ENCODE measurements at places on chromosomes 7 and 10.

DNA sequence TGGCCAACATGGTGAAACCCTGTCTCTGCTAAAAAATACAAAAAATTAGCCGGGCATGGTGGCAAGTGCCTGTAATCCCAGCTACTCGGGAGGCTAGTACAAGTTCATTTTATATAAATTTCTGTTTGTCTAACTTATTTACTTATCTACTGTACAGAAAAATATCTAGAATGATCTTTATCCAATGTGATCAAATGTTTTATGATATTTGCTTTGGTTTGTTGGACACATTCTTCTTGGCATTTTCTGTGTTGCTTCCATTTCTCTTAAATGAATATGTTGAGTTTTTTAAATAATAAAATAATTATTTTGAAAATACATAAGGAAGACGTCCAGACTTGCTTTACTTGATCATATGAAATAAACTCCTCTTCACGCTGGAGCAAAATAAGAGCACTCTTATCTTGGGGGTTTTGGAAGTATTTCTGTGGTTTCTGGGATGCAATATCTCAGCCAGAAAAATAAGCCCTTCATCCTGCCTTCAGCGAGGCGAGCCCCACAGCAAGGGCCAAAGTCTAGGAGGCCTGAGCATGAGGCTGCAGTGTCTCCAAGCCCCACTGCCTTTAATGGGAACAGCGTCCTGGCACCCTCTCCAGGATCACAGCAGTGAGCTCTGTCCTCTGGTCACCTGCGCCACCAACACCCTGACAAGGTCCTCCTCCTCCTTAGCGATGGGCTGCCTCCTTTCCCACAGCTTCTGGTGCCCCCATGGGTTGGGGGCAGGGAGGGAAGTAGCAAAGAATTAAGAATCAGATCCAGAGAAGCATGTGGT lies 480.2 kb downstream of the KCNMA1 start:
- DNase-seq, result no peak

DNA sequence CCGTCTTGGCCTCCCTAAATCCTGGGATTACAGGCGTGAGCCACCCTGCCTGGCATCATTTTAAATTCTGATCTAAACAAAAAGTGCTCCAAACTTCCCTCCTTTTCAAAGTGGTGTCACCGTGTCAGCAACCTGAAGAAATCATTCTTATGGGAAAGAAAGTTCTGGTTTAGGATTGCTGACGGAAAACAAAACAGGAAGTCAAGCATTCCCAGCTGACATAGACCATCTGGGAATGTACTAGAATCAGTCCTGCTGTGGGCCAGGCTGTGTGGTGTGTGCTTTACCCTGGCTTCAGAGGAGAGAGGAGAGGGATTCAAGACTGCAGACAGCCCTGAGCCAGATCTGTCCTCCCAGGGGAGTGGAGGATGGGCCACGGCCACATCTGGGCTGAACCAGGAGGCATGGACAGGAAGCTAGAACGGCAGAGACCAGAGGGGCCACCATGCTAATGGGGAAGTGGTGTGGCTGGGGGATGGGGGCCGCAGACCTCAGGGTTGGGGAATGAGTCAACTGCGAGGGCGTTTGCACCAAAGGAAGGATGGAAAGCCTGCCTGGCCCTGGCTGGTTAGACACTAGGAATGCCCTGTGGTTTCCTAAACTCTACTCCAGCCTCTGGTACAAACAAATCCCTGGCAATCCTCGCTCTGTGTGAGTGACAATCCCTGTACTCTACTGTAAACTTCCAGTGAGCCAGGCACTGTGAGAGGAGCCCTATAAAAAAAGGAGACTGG lies 16.7 kb upstream of the CLIP2 start:
- DNase-seq, result no peak

GRCh38 chr10:62016623-62017490 lies 115.4 kb downstream of the ARID5B start:
- no peak for DNase-seq

GRCh38 chr7:16317406-16317805 lies 103.9 kb downstream of the CRPPA start:
- DNase-seq, result no peak

DNA sequence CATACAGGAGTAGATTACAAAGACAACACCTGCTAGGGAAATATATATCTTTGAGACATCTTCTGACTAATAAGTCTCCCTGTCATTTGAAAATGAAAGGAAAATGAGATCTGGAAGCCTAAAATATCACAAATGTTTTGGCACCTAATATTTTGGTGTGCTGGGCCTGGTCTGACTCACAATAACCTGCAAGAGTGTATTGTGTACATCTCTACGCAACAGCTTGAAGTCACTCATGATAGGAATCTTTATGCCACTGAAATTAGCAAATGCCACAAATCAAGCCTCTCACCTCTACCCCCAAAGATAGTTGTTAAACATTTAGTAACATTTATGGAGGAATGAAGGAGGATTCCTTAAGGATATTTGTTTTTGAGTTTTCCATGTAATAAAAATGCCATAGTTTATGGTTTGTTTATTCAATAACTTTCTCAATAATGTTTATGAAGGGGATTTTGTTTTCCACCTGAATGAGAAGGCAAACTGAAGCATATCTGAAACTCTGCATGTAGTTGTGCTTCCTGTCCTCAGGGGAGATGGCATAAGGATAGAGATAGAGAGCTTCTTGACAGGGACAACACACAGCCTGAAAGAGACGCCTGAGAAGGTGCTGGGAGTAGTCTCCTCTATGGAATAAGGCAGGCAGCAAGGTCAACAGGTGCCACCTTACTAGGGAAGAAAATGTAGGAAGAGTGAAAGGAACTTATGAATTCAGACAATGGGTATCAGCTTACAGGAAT lies 197.4 kb downstream of the AHR start:
- DNase-seq, result no peak

DNA sequence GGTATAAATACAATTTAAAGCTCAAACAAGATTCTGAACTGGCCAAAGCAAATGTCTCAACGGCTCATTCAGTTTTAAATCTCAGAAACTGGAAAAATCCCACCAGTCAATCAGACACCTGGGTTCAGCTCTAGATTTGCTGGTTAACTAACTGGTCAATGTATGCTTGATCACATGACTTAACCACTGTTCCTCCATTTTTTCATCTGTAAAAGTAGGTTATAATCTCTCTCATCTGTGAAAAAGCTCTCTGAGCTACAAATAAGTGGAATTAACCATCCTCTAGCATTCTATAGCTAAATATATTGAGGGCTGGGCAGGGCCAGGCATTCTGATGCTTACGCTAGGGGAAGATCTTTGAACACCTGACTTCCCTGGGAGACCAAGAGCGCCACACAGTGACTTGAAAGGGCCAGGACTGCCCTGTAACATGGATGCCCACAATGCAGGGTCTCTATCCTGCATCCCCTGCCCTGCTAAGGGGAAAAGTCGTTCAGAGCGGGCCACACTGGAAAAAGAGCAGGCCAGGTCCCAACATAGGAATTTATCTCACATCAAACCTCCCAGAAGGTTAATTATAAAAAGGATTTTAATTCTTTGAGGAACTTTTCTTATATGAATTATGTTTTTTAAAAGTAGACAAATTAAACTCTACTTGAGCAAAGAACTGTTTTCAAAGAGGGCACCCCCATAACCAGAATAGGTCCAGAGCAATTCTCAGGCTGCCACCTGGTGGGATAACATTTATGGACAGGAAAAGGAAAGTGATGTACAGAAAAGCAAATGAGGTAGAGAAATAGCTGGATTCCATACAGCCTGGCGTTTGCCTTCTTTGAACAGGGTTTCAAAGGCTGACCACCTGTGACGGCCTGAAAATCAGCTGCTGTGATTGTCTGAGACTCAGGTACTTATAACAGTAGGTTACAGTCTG lies 1.8 kb downstream of the RP9 start:
- DNase-seq, result peak; percentile 27

DNA sequence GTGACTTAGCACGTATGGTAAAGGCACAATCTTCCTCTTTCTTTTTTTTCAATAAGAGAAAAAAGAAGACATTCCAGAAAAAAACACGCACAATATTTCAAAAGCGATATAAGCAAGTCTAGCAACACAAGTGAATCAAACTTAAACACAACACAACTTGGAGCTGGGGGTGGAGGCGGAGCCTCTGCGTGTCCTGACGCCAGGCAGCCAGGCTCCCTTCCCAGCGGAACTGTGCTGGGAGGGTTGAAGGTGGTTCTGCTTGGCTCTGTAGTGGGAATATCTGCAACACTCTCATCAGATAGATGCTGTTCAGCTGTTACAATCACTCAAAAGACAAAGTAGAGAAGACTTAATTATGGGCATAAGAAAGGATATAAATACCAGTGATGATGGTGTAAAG lies 211.4 kb downstream of the WDR37 start:
- DNase-seq, result no peak

GRCh38 chr10:58546722-58547445 lies 34.2 kb downstream of the BICC1 start:
- no peak for DNase-seq

DNA sequence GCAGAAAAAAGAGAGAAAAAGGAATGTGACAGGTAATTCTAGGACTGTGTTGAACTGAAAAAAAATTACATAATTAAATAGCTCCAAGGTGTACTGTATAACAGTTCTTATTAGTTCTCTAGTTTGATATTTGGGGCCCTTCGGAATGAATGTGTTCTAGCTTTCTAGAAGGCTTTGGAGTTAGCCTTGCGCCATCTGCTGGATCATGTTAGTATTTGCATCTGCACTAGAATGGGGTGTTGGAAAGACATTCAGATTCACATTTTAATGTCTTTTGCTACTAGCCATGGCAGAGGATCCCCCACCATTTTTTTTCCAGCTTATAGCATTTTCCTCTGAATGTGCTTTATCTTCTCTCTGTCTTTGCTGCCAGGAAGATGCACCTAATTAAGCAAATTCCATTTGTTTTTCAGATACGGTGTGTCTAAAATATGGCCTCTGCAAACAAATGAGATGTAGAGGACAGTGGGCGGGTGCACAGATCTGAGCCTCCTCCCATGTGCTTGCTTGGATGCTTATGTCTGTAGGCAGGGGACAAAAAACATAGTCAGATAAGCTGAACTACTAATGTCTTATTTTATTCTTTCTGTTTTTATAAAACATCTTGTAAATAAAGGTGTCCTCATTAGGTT lies 238.5 kb downstream of the PHF14 start:
- DNase-seq, result no peak

DNA sequence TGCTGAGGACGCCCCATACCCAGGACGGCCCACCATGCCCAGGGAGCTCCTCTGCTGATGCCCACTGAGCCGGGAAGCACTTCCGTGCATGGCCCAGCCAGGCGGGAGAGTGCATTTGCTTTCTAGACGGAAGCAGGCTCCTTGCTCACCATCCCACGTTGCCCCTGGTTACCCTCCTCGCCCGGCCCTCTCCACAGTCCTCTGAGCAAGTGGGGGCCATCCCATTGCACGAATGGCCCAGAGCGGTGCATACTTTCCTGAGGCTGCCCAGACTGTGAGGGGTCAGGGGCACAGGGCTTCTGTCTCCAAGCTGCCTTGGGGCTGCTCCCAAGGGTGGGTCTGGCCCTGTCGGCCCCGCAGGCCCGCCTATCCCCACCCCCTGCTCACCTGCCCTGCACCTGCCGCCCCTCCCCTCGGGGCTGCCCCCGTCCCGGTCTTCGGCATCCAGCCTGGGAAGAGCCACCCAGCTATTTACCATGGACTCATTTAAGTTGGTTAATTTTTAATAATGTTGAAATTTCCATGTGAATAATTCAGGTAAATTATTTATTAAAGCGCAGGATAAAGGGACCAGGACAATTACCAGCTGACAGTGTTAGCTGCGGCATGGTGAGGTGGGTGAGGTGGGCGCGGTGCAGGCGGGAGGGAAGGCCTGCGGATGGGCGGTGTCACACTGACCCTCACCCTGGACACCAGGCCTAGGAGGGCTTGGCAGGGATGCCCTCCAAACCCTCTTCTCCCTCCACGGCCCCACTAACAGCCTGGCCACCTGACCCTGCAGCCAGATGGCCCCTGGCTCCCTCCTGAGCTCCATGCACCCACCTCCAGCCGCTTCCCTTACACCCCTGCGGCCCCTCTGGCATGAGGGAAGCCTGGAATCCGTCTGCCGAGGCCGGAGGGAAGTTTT lies 104.4 kb downstream of the MICALL2 start:
- no peak for DNase-seq

- DNase-seq, result no peak
Measured at GRCh38 chr7:130228840-130229502, 21.3 kb downstream of the SSMEM1 start.

- no peak for DNase-seq
Measured at GRCh38 chr7:17532861-17533404, 234.5 kb downstream of the AHR start.

- DNase-seq, result no peak
Measured at GRCh38 chr10:84590327-84591193, 262.2 kb downstream of the CCSER2 start.

DNA sequence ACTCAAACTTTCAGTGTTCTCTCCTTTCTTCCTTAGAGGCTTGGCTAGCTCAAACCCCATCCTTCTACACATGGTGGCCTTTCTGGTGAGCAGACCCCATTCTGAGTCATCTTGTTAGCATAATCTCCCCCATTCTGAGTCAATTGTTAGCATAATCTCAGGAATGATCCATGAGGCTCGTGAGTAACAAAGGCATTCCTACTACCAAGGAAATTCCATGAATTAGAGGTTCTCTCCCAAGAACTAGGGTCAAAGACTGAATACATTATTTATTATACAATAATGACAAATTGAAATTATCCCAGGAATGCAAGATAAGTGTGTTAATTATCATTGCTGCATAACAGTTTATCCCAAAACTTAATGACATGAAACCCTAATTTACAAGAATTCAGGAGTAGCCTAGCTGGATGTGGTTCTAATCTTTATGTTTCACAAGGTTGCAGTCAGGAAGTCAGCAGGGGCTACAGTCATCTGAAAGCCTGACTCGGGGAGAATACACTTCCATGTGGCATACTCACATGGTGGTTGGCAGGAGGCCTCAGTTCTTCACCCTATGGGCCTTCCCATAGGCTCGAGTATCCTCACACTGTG lies 100.2 kb downstream of the MMRN2 start:
- DNase-seq, result no peak

GRCh38 chr10:91350651-91351081 lies 59.5 kb upstream of the HECTD2 start:
- no peak for DNase-seq

GRCh38 chr10:123870260-123870659 lies 21.3 kb downstream of the CPXM2 start:
- DNase-seq, result no peak

GRCh38 chr7:7136466-7137381 lies 45.6 kb upstream of the C1GALT1 start:
- DNase-seq, result no peak

GRCh38 chr7:4713183-4713784 lies 31.2 kb downstream of the FOXK1 start:
- no peak for DNase-seq

DNA sequence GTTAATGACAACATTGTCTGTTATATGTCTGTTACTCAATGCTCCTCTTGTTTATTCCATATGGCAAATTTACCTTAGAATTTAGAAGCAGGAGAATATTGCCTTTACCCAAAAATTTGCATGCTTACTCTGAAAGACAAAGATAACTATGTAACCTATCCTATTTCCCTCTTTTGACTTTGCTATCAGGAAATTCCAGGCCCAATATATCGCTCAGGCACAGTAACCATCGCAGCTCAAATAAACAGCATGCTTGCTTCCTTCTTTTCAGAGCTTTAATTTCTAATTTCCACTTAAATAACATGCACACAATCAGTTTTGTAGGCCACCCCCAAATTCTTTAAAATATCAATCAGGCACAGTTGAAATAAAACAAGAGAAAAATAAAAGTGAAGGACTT lies 57.8 kb downstream of the EBLN1 start:
- no peak for DNase-seq

GRCh38 chr7:44696728-44697127 lies 51.9 kb upstream of the ZMIZ2 start:
- no peak for DNase-seq

GRCh38 chr10:17059197-17059688 lies 70.4 kb downstream of the CUBN start:
- no peak for DNase-seq
